Cardiac muscle cell (in vitro differentiated cells and primary cell): ENCODE measurements at places on chromosomes 12 and 14. TPM values are rescaled to one million over a fixed set of nuclear protein-coding genes. Genes with fewer than 3 reads are reported as not detected.

- H3K4me1 ChIP-seq = no peaks in the 10 kb centered on the region
- H3K27ac ChIP-seq = no peak overlapping the region
- no peaks in the 10 kb centered on the region for H3K27me3 ChIP-seq
- H3K36me3 ChIP-seq = no peaks in the 10 kb centered on the region
- no peak for DNase-seq
- no peak overlapping the region for H3K4me3 ChIP-seq
Measured at GRCh38 chr12:130589540-130590317, 126.4 kb downstream of the RIMBP2 start.

GRCh38 chr12:45331552-45331951, 115.7 kb downstream of the ANO6 start:
- no peaks in the 10 kb centered on the region for H3K27me3 ChIP-seq
- DNase-seq = no peak
- peaks cover 10% of the 10 kb centered on the region for H3K4me1 ChIP-seq
- no peaks in the 10 kb centered on the region for H3K36me3 ChIP-seq
- no peak overlapping the region for H3K27ac ChIP-seq
- H3K4me3 ChIP-seq = no peak overlapping the region

DNA sequence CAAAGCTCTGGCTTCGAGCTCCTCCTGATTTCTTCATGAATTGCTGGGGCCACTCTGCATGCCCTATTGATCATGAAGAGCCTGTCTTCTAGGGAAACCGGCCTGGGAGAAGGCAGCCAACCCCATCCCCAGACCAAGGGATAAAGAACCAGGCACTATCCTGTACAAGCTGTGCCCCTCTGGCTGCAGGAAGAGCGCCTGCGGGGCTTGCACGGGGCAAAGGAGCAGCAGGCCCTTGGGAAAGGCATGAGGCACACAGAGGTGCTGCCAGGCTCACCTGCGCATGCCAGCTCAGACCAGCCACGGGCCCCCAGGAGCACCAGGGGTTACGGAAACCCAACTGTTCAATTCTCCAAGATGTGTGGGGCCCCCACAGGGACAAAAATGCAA, 2.1 kb downstream of the ITPK1 start:
- no peaks in the 10 kb centered on the region for H3K36me3 ChIP-seq
- peak overlapping the region; percentile 69 for H3K4me3 ChIP-seq
- H3K4me1 ChIP-seq = peaks cover 16% of the 10 kb centered on the region

GRCh38 chr12:49939707-49940106, 10.8 kb upstream of the AQP2 start:
- no peak overlapping the region for H3K27ac ChIP-seq
- H3K36me3 ChIP-seq = no peaks in the 10 kb centered on the region
- no peak overlapping the region for H3K4me3 ChIP-seq
- H3K27me3 ChIP-seq = peaks cover 5% of the 10 kb centered on the region
- DNase-seq = no peak
- no peaks in the 10 kb centered on the region for H3K4me1 ChIP-seq

- peak overlapping the region; percentile 68 for H3K27ac ChIP-seq
- no peak overlapping the region for H3K4me3 ChIP-seq
- H3K27me3 ChIP-seq = no peaks in the 10 kb centered on the region
- H3K4me1 ChIP-seq = peaks cover 34% of the 10 kb centered on the region
Measured at GRCh38 chr12:121769297-121769830, 24.1 kb downstream of the RHOF start.

- H3K27me3 ChIP-seq = no peaks in the 10 kb centered on the region
- H3K36me3 ChIP-seq = no peaks in the 10 kb centered on the region
- no peak overlapping the region for H3K4me3 ChIP-seq
- H3K27ac ChIP-seq = no peak overlapping the region
Measured at GRCh38 chr14:104101086-104101621, 15.7 kb downstream of the ASPG start.

DNA sequence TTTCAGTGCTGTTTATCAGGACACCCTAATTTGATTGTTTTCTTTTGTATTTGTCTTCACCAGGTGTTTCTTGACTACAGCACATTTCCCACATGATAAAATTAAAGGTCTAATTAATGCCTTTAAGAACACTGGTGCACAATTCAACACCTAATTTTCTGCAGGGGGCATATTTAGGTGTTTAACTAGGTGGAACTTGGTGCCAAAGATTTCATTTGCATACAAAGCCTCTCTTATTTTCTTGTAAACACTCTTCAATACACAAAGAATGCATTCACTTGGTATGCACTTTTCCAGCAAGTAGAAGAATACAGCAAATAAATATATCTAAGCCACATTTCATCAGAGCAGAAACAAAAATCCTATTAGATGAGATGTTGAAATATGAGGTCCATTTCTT, 646.2 kb upstream of the FOXG1 start:
- H3K27ac ChIP-seq = no peak overlapping the region
- H3K4me3 ChIP-seq = no peak overlapping the region
- H3K27me3 ChIP-seq = no peaks in the 10 kb centered on the region
- no peaks in the 10 kb centered on the region for H3K36me3 ChIP-seq
- no peak for DNase-seq

GRCh38 chr14:54928216-54928615, 25.6 kb upstream of the GCH1 start:
- no peak for DNase-seq
- H3K27me3 ChIP-seq = no peaks in the 10 kb centered on the region
- H3K4me3 ChIP-seq = no peak overlapping the region

- H3K4me1 ChIP-seq = no peaks in the 10 kb centered on the region
- DNase-seq = no peak
- no peak overlapping the region for H3K4me3 ChIP-seq
- H3K27ac ChIP-seq = no peak overlapping the region
- no peaks in the 10 kb centered on the region for H3K27me3 ChIP-seq
- no peaks in the 10 kb centered on the region for H3K36me3 ChIP-seq
Measured at GRCh38 chr14:90665321-90666000, 150.8 kb downstream of the TTC7B start.

GRCh38 chr12:54300225-54300731, 537 bp downstream of the NFE2 start:
- H3K4me1 ChIP-seq = peaks cover 25% of the 10 kb centered on the region
- no peaks in the 10 kb centered on the region for H3K27me3 ChIP-seq
- H3K27ac ChIP-seq = peak overlapping the region; percentile 68

DNA sequence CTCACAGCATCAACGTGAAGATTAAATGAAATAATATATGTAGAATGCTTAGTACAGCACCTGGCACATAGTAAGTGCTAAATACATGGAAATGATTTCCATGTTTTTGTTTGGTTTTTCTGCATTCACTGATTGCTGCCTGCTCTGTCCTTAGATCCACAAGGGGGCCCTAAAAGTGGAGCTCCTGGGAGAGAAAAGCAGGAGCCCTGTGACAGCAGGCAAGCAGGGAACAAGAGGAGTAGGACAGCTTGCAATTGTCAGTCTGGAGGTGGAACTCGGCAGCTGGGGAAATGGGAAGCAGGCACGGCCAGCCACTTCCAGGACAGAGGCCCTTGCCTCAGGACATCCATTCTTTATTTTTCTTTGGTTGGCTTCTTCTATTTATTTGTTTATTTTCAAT, 292.9 kb downstream of the BMP4 start:
- H3K27me3 ChIP-seq = no peaks in the 10 kb centered on the region
- no peak overlapping the region for H3K27ac ChIP-seq
- H3K4me1 ChIP-seq = peaks cover 3% of the 10 kb centered on the region
- H3K4me3 ChIP-seq = no peak overlapping the region

- H3K27ac ChIP-seq = peak overlapping the region; percentile 92
- no peak overlapping the region for H3K4me3 ChIP-seq
- peaks cover 76% of the 10 kb centered on the region for H3K4me1 ChIP-seq
- no peak for DNase-seq
- no peaks in the 10 kb centered on the region for H3K36me3 ChIP-seq
Measured at GRCh38 chr12:119372540-119372939, 38.0 kb downstream of the CCDC60 start.

GRCh38 chr12:31903025-31903424, 56.2 kb upstream of the RESF1 start:
- no peak overlapping the region for H3K27ac ChIP-seq
- DNase-seq = no peak
- no peaks in the 10 kb centered on the region for H3K4me1 ChIP-seq
- no peaks in the 10 kb centered on the region for H3K27me3 ChIP-seq
- no peaks in the 10 kb centered on the region for H3K36me3 ChIP-seq
- no peak overlapping the region for H3K4me3 ChIP-seq

GRCh38 chr12:117080661-117081144, 18.5 kb downstream of the TESC start:
- no peak for DNase-seq
- peaks cover 22% of the 10 kb centered on the region for H3K4me1 ChIP-seq
- no peak overlapping the region for H3K27ac ChIP-seq
- H3K4me3 ChIP-seq = no peak overlapping the region

DNA sequence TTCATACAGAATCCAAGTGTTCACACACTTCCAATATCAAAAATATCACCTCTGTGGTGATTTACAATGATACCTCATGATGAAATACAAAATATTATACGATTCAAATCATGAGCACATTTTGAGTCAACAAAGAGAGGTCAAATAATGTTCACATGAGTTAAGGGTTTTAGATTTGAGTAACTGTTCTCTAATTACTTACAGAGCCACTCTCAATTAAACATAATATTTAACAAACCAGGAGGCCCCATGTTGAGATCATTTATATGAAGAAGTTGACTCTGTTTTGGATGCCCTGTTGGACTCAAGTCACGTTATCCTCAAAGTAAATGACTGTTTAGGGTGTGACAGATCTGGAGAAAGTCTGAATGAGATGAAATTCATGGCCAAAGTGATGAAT, 53.5 kb downstream of the NUAK1 start:
- H3K36me3 ChIP-seq = no peaks in the 10 kb centered on the region
- H3K4me1 ChIP-seq = peaks cover 12% of the 10 kb centered on the region
- DNase-seq = no peak
- H3K27me3 ChIP-seq = no peaks in the 10 kb centered on the region
- H3K4me3 ChIP-seq = no peak overlapping the region
- no peak overlapping the region for H3K27ac ChIP-seq

DNA sequence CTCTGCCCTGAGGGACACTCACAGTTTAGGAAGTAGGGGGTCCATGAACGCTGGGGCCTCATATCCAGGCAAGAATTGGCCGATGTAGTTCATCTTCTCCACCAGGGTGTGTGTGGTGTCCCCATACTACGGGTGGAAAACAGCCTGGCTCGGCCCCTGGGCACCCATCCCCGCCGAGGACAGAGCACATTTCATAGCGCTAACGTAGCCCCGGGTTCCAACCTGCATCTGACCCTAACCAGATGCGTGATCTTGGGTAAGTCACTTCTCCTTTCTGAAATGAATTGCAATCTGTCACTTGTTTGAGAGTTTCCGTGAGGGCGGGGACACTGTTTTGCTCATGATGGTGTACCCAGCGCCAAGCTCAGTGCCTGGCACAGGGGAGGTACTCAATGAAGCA, 9.0 kb downstream of the HPD start:
- no peak overlapping the region for H3K27ac ChIP-seq
- no peaks in the 10 kb centered on the region for H3K27me3 ChIP-seq
- no peaks in the 10 kb centered on the region for H3K4me1 ChIP-seq
- no peak for DNase-seq

- H3K36me3 ChIP-seq = no peaks in the 10 kb centered on the region
- peak; percentile 56 for DNase-seq
- no peaks in the 10 kb centered on the region for H3K27me3 ChIP-seq
- H3K4me1 ChIP-seq = no peaks in the 10 kb centered on the region
- H3K4me3 ChIP-seq = no peak overlapping the region
- no peak overlapping the region for H3K27ac ChIP-seq
Measured at GRCh38 chr12:100926669-100927248, 132.2 kb downstream of the ANO4 start.

- H3K36me3 ChIP-seq = no peaks in the 10 kb centered on the region
- peaks cover 17% of the 10 kb centered on the region for H3K4me1 ChIP-seq
- H3K4me3 ChIP-seq = no peak overlapping the region
- H3K27ac ChIP-seq = no peak overlapping the region
- DNase-seq = no peak
Measured at GRCh38 chr14:75067212-75067611, 2.2 kb upstream of the ZC2HC1C start.

GRCh38 chr12:51421266-51421884, 3.3 kb upstream of the SLC4A8 start:
- no peaks in the 10 kb centered on the region for H3K36me3 ChIP-seq
- no peak overlapping the region for H3K27ac ChIP-seq
- peaks cover 14% of the 10 kb centered on the region for H3K4me1 ChIP-seq
- no peaks in the 10 kb centered on the region for H3K27me3 ChIP-seq
- H3K4me3 ChIP-seq = no peak overlapping the region
- peak; percentile 85 for DNase-seq

GRCh38 chr12:87756721-87757120, 272.5 kb downstream of the C12orf50 start:
- peaks cover 4% of the 10 kb centered on the region for H3K4me1 ChIP-seq
- no peak overlapping the region for H3K27ac ChIP-seq
- DNase-seq = no peak
- H3K36me3 ChIP-seq = no peaks in the 10 kb centered on the region
- H3K27me3 ChIP-seq = no peaks in the 10 kb centered on the region
- H3K4me3 ChIP-seq = no peak overlapping the region

The CAPZA3 gene
- not detected in 2 replicates for total RNA-seq

The FIGNL2 gene
- total RNA-seq = 10.5 and 14.1 TPM in 2 replicates

The TAS2R46 gene
- total RNA-seq = 0.42 and 0.63 TPM in 2 replicates

The INSM2 gene
- not detected in 2 replicates for total RNA-seq

The C12orf50 gene
- not detected in 2 replicates for total RNA-seq

The KLRC2 gene
- total RNA-seq = not detected in 2 replicates

The MIP gene
- not detected in 2 replicates for total RNA-seq

The C12orf60 gene
- total RNA-seq = 0.56 and 1.0 TPM in 2 replicates

The ARHGAP9 gene
- total RNA-seq = 0.07 and 2.3 TPM in 2 replicates

The KCNA5 gene
- 5.1 TPM in 2 replicates for total RNA-seq

The TAMALIN gene
- total RNA-seq = 8.2 and 12.5 TPM in 2 replicates
